ENCODE measurements at places on chromosomes 6 and 20.

DNA sequence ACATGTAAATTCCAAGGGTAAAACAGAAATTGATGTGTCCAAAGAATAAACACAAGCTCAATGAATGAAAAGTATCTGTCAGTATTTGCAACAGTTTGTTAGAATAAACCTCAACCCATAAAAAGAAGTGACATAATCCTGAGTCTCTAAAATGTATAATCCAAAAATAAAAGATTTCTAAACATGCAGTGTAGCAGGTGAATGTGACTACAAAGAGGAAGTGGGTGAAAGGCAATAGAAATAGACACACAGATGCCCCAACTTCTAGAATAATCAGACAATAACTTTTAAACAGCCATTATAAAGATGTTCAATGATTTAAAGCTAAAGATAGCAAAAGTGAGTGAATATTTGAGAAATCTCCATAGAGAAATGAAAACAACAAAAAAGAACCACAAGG is 1009.2 kb upstream of the GJE1 start:
- no peak for DNase-seq

- DNase-seq: no peak
Measured at GRCh38 chr6:3869632-3870527, 20.7 kb downstream of the FAM50B start.

DNA sequence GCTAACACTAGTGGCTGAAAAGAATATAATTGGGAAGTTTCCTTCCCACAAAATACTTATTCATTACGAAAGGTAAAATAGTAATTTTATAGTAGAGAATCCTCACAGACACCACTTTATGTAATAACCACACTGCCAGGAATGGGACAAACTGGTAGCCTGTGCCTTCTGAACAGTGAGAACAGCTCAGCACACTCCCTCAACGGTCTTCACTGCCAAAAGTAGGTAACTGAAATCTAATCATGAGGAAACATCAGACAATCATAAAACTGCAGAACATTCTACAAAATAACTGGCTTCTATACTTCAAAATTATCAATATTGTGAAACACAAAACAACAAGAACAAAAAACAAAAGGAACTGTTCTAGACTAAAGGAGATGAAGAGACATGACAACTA is 44.1 kb downstream of the NUP153 start:
- no peak for DNase-seq

- DNase-seq: no peak
Measured at GRCh38 chr20:62381202-62381797, 5.6 kb upstream of the RPS21 start.

DNA sequence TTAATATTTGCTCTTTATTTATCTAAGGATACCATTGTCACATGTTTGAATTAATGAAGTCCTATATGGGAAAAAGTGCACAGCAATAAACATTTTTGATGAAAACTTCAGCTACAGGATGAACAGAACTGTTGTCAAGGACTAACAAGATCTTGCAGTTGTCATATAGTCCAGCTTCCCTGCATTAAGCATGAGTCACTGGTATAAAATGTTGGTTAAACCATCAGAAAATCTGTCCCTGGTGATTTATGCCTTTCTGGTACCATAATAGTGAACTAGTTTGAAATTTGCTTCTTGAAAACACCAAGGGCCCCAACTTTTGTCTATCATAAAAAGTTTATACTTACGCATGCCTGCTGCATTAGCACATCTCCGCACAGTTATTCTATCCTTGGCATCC is 60.4 kb upstream of the RSPO3 start:
- no peak for DNase-seq

DNA sequence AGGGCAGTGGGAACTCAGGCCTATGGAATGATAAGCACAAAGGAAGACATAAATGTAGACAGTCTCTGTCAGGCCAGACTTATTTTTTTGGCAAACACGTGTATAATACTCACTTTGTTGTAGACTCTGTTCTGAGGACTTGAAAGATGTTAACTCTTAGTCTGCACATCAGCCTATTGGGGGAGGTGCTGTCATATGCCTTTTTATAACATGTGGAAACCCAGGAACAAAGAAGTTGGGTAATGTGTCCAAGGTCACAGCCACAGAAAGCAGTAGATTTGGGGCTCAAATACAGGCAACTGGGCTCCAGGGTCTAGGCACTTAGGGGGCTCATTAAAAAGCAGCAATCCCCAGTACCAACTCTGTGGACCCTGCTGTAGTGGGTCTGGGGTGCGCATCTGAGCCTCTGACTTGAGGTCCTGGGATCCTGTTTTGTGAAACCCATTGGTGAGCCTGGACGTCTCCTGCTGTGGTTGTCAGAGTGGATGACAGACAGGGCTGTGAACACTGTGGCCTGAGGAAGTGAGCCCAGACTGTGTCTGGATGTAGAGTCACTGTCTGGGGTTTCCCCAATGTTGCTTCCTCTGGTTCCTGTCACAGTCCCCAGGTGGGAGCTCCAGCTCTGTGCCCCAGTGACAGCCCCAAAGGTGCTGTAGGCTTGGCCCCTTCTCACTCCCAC is 50.0 kb downstream of the CDH26 start:
- no peak for DNase-seq

- no peak for DNase-seq
Measured at GRCh38 chr6:105814745-105815536, 271.2 kb upstream of the PRDM1 start.

- DNase-seq: no peak
Measured at GRCh38 chr6:166904101-166904746, 52.1 kb downstream of the RNASET2 start.

- DNase-seq: no peak
Measured at GRCh38 chr6:109701774-109702173, 10.7 kb downstream of the FIG4 start.

- no peak for DNase-seq
Measured at GRCh38 chr6:86010915-86011786, 368.5 kb upstream of the SYNCRIP start.

GRCh38 chr6:56424064-56424463 is 176.7 kb upstream of the COL21A1 start:
- no peak for DNase-seq

DNA sequence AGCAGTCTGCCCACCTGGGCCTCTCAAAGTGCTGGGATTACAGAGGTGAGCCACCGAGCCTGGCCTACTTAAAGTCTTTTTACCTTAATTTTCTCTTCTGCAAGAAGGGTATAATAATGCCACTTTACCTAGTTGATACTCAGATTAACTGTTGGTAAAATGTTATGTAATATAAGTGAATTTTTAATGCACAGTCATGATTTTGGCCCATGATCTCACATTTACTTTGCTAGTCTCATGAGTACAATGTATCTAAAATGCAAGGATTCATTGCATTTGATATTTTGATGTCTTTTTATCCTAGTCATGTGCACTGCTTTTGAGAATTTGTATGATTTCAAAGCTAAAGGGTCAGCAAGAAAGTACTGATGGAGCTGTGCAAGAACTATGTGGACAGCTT is 13.1 kb downstream of the DNAH8 start:
- no peak for DNase-seq

GRCh38 chr6:33606642-33607041 is 14.5 kb upstream of the ITPR3 start:
- no peak for DNase-seq

GRCh38 chr6:4297348-4297747 is 162.0 kb upstream of the ECI2 start:
- no peak for DNase-seq

- no peak for DNase-seq
Measured at GRCh38 chr6:137681445-137682009, 185.5 kb upstream of the TNFAIP3 start.

DNA sequence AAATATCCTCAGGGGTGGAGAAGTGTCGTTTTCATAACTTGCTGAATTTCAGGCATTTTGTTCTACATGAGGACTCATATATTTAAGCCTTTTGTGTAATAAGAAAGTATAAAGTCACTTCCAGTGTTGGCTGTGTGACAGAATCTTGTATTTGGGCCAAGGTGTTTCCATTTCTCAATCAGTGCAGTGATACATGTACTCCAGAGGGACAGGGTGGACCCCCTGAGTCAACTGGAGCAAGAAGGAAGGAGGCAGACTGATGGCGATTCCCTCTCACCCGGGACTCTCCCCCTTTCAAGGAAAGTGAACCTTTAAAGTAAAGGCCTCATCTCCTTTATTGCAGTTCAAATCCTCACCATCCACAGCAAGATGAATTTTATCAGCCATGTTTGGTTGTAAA is 20.3 kb upstream of the MAPK13 start:
- no peak for DNase-seq

DNA sequence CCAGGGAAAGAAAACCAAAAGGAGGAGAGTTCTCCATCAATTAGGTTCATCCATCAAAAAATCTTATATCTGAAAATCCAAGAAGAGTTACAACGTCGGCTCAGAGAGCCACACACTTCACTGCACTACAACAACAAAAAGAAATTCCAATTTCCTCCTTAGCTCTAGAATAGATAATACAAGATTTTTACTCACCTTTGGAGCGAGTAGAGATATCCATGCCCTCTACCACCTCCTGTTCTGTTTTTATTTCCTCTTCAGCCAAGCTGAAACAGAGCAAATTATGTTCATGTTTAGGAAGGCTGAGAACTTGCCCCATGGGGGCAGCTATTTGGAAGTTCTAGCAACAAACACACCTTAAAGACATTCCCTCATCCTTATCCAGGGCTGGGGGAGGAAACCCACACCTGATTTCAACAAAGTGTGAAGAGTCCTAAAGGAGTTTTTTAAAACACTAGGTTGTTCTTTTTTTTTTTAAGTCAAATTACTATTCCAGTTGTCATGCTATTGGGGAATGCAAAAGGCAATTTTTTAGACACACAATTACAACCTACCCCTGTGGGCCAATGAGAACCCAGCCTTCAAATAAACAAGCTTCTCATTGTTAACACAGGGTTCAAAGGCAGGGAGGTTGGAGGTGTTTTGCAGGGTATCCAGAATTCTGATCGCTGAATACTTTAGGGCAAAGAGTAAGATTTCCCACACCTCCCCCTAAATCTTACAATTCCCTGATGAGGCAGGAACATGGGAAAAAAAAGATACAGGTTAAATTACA is 8.7 kb downstream of the ZMYND8 start:
- no peak for DNase-seq

- no peak for DNase-seq
Measured at GRCh38 chr20:2279253-2279779, 16.5 kb upstream of the TGM3 start.

- no peak for DNase-seq
Measured at GRCh38 chr6:38316099-38316868, 323.4 kb downstream of the BTBD9 start.

- no peak for DNase-seq
Measured at GRCh38 chr6:25579902-25580495, 72.0 kb upstream of the SCGN start.

DNA sequence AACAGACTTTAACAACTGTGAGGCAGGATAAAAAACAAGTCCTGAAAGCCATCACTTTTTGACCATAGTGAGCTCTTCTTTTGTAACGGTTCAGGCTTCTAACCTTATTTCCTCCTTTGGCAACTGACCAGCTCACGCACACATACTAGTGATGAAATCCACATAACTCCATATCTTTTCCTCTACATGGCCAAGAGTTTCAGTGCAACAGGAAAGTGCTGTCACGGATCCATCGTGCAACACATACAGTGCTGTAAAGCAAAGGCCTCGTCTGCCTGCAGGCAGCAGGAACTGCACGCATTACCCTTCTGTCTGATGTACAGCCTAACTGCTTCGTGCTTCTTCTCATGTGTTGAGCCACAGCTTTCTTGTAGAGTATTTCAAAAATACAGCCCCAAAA is 108.5 kb downstream of the EPM2A start:
- DNase-seq: no peak

DNA sequence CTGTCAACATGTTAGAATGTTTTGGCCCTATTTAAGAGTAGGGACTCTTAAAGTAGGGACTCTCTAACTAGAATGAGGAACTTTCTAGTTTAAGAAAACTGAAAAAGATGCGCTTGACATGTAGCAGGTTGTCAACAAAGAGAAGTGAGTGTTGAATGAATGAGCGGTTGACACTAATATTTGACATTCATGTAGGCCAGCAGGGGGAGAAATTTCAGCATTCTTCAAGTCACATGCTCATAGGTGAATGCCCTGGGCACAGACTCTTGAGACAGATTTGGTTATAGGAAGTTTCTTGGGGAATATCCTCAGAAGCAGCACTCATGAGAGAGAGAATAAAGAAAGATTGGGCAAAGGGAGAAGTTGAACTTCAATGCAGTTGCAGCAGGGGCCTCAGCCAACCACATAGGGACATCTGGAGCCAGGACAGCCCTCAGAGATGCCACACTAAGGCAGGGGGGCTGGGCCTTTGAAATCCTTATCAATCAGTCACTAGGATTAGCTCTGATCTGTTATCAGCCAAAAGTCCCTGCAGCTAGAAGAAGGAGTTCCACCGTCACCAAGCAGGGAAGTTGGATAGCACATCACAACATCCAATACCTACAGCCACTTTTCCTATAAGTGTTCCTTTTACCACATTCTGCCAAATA is 145.1 kb upstream of the FKBP1C start:
- DNase-seq: no peak

- DNase-seq: peak; percentile 34
Measured at GRCh38 chr20:62219992-62220665, at the start of gene HRH3. Gene HRH3 (minus strand): TSS chr20:62220278. CDS start chr20:62219970, 308 bp downstream.

- no peak for DNase-seq
Measured at GRCh38 chr6:84618046-84618752, 146.2 kb downstream of the TBX18 start.

- no peak for DNase-seq
Measured at GRCh38 chr20:15875446-15875845, 697.8 kb downstream of the KIF16B start.

DNA sequence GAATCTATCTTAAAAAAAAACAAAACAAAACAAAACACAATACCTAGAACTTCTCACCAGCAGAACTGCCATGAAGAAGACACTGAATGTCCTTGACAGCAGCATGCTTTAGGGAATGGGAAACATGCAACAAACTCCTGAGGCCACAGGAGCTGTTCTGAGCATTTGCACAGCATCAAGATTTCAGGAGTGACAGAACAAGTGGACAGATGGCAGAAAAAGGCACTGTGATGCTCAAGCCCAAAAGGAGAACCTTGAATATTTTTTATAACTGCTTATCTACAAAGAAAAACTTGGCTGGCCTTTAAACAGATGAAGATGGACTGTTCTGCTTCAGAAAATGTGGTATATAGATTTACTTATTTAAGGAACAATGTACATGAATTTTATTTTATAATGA is 158.9 kb downstream of the RALGAPA2 start:
- DNase-seq: no peak

GRCh38 chr20:13898012-13898612 is 92.3 kb downstream of the SEL1L2 start:
- DNase-seq: no peak

- no peak for DNase-seq
Measured at GRCh38 chr6:149053848-149054558, 263.5 kb upstream of the TAB2 start.

- DNase-seq: peak; percentile 23
Measured at GRCh38 chr6:143539734-143540133, 28.2 kb upstream of the FUCA2 start.

- DNase-seq: no peak
Measured at GRCh38 chr20:16555754-16556153, 17.5 kb downstream of the KIF16B start.
